ENCODE measurements at places on chromosomes 13 and 19.

- DNase-seq = no peak
Measured at GRCh38 chr13:99217461-99218110, 16.9 kb downstream of the UBAC2 start.

DNA sequence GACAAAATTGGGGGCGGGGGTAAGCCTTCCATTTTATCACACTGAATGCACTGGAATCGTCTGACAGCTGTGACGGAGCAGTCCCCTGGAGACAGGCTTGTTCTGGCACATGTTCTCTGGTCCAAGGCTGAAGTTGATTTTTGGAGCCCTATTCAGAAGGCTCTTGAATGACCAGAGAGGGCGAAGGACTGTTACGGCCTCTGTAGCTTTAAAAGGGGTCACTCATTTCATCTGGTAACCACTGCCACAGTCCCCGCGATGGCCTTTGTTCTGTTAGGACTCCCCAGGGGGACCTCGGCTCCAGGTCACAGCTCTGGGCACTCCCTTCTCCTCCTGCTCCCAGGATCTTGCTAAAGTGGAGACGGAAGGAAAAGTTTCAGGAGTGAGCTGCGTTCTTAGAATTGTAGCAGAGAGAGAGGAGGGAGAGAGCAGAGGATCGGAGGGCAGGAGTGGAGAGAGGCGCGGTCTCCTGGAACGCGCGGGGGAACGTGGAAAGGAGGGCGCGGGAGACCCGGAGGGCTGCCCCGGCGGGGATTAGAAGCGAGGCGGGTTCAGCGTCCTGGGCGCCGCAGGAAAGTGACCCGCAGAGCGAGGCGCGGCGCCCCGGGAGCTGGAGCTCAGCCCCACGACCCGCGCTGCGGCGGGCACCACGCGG lies 134.3 kb upstream of the MYO16 start:
- DNase-seq = no peak

DNA sequence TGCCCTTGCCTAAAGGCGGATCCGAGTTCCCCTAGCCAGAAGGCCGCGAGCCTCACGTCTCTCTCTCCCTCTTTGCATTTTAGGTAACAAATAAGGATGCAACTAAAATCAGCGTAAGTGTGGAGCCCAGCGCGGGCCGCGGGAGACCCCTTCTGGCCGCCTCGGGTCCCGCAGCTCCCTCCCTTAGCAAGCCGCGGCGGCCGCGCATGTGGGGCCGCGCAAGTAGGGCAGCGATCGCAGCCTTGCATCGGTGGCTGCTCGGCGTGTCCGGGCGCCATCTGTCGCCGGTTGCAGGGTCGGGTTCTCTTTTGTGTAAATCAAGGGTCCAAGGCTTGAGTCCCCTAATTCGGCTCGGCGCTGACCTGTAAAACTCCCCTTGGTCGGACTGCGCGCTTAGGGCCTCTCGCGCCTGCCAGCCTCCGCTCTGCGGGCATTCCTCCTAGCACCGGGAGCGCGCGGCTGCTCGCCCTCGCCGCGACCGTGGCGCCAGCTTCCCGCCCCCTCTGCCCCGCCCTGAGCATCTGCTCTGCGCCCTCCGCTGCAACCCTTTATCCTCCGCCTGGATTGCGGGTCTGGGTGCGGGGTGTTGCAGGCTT lies 2.7 kb downstream of the VSTM2B start:
- DNase-seq = peak; percentile 68

DNA sequence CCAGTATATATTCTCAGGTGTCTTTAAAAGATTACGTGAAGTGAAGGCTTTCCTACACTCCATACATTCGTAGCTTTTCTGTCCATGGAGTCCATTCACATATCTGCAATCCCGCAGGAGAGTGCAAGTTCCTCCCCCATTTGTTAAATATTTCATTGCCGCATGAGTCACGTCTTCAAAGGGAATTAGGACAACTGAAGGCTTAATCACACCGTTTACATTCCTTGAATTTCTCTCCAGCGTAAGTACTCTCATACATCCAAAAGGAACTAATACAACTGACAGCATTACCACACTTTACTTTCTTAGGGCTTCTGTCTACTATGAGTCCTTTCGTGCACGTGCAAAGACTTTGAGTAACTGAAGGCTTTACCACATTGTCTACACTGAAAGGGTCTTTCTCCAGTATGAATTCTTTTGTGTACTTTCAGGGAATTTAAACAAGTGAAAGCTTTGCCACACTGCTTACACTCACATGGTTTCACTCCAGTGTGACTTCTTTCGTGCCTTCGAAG lies 29.0 kb upstream of the ZNF564 start:
- DNase-seq = no peak

GRCh38 chr19:34365463-34366401 lies 736 bp downstream of the GPI start:
- peak; percentile 62 for DNase-seq

- no peak for DNase-seq
Measured at GRCh38 chr19:39139971-39140453, 14.4 kb downstream of the PAK4 start.

- DNase-seq = peak; percentile 64
Measured at GRCh38 chr19:42529248-42529764, 1.0 kb upstream of the CEACAM1 start.

DNA sequence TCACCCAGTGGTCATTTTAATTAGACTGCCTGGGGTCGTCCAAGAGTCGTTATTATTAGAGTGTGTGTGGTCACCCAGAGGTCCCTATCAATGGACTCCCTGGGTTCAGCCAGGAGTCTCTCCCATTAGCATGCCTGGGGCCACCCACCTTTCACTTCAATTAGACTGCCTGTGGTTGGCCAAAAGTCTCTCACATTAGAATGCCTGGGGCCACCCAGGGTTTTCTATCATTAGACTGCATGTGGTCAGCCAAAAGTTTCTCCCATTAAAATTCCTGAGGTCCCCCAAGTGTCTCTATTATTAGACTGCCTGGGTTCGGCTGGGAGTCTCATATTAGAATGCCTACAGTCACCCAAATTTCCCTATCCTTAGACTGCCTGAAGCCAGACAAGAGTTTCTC lies 1472.6 kb downstream of the UQCRFS1 start:
- DNase-seq = peak; percentile 6

DNA sequence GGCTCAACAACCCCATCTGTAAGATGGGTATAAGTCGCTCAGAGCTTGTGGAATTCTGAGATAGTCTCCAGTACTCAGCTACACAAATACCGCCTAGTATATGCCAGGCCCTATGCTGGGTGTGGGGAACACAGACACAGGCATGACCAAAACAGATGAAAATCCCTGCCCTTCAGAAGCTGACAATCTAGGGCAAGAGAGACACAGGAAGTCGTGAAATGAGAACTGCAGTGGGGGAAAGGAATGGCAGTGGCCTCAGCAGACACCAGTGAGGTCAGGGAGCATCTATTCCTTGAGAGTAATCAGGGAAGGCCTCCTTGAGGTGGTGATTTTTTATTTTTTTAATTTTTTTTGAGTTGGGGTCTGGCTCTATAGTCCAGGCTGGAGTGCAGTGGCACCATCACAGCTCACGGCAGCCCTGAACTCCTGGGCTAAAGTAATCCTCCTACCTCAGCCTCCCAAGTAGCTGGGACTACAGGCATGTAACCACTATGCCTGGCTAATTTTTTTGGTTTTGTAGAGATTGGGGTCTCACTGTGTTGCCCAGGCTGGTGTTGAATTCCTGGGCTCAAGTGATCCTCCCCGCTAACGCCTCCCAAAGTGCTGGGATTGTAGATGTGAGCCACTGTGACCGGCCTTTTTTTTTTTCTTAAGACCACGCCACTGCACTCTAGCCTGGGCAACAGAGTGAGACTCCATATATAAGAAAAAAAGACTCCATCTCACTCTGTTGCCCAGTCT lies 3.2 kb downstream of the TMIGD2 start:
- DNase-seq = no peak

GRCh38 chr13:49858178-49858856 lies 65.8 kb upstream of the KPNA3 start:
- DNase-seq = no peak

GRCh38 chr19:35512831-35513627 lies 420 bp downstream of the DMKN start:
- no peak for DNase-seq

- DNase-seq = no peak
Measured at GRCh38 chr19:45643927-45644771, 5.0 kb upstream of the EML2 start.

DNA sequence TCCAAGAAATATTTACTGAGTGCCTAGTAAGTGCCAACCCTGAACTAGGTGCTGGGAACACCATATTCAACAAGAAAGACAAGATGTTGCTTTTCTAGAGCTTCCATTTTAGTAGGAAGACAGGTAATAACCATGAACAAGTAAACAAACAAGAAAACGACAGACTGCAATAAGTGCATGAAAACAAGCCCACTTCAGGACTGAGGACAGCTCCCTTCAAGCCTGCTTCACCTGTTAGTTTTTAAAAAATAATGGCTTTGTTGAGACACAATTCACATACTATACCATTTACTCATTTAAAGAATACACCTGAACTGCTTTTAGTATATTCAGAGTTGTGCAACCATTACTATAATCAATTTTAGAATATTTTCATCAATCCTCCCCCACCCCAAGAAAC lies 30.4 kb downstream of the CYP4F22 start:
- no peak for DNase-seq

DNA sequence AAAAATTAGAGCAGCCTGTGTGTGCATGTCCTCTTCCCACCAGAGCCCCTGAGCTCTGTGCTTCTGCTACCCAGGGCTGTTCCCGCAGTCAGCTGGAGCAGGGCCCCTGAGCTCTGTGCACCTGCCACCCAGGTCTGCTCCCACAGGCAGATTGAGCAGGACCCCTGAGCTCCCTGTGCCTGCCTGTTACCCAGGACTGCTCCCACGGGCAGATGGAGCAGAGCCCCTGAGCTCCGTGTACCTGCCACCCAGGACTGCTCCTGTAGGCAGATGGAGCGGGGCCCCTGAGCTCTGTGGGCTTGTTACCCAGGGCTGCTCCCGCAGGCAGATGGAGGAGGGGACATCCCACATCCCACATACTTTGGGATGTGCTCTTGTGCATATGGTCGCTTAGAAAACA lies 186.8 kb upstream of the SOX1 start:
- DNase-seq = no peak

DNA sequence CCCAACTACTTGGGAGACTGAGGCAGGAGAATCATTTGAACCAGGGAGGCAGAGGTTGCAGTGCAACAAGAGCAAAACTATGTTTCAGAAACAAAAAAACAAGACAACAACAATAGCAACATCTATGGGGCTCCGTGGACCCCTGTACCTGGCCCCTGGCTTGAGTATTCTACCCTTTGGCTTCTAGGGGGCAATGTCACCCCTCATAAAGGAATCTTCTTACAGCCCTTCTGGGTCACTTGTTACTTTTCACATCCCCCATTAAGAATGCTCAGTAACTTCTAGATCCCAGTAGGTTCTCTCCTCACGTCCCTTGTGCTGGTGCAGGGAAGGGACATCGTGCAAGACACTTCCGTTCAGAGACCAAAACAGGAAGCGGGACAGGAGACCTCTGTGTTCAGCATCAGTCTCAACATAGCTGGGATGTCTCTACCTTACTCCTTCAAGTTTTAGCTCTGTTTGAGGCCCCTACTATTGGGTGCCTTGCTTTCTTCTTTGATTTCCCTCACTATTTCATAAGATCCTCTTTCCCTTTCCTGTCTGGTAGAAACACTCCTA lies 218.1 kb upstream of the ARGLU1 start:
- no peak for DNase-seq

DNA sequence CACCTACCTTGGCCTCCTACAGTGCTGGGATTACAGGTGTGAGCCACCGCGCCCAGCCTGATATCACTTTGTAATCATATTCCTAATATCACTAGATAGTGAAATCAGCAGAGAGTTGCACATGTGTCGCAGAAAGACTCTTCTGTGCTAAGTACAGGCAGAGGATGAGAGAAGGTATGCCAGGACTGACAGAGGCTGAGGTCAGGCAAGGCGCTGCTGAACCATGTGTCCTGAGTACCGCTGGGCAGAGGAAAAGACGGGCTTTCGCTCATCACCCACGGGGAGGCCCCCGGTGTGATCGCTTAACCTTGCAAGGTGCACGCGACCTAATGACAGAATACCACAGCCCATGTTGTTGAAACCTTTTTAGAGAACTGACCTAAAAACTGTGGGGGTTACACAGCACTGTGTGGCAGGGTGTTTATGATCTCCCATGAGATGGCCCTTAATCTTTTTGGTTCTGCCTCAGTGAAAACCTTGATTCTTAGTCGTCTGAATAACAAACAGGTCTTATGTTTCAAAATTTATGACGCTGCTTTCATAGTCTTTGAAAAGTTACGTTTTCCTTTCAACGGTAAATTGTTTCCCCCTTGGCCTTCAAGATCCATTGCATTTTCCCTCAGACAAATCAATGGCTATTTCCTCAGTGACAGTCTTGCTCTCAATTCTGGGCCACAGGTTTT lies 12.2 kb downstream of the GJA3 start:
- DNase-seq = no peak

DNA sequence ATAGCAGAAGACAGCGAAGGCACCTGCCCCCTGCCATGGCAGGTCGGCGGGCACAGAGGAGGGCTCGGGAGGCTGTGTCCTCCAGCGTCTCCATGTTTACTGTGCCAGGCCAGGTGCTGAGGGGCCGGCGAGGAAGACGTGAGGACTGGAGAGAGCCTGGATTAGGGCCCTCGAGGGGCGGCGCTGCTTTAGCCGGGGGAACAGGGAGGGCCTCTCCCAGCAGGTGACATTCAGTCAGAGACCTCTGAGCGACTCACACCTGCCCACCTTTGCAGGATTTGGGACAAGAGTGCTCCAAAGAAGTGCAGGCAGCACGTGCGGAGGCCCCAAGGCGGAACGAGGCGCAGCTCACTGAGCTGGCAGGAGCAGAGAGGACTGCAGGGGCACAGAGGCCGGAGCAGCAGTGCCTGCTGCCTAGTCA lies 17.6 kb downstream of the KDM4B start:
- DNase-seq = no peak

- no peak for DNase-seq
Measured at GRCh38 chr19:15291548-15292021, 40.8 kb downstream of the BRD4 start.

DNA sequence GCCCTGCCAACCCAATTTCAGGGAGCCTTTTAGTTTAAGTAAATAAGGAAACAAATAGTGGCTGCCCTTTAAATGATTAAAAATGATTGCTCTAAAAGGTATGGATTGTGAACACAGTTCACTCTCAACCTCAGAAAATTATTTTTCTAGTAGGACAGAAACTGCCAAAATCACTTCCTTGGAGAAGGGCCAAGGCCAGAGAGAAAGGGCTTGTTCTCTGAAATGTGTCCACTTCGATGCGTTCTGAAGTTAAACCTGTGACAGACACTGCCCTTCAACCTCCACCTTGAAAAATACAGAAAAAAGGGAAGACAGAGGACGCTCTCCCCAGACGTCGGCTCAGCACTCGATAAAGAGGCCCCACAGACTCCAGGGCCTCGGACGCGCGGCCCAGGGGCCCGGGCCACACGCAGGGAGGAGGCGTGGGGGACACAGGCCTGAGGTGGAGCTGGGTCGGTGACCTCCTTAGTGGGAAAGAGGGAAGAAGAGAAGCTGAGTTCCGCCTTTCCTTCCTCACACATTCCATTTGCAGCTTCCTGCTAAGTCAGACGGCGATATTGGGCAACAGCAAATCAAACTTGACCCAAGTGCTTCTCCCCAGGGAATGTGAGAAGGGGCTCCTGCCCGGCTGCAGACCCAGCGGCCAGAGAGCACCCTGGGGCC lies 63.6 kb downstream of the RASA3 start:
- DNase-seq = no peak

GRCh38 chr19:41427647-41428480 lies 690 bp upstream of the B3GNT8 start:
- DNase-seq = peak; percentile 75

GRCh38 chr19:50458396-50459066 lies 17.8 kb upstream of the EMC10 start:
- DNase-seq = no peak

- DNase-seq = peak; percentile 60
Measured at GRCh38 chr19:29771708-29772414, 39.9 kb upstream of the CCNE1 start.

Measured in ureter (tissue), 1 donor.